ENCODE measurements at places on chromosomes 5 and 9. TPM values are rescaled to one million over a fixed set of nuclear protein-coding genes. Genes with fewer than 3 reads are reported as not detected.
A peak's percentile ranks its signal among the peaks of the same experiment; 100 is the strongest.

Gene SLC46A2
- 0.43 TPM for polyA plus RNA-seq

Gene WDR38
- not detected for polyA plus RNA-seq

Gene HINT1
- 350 TPM for polyA plus RNA-seq

Gene LNPEP
- 19.7 TPM for polyA plus RNA-seq

Gene APBA1
- polyA plus RNA-seq: 7.4 TPM

Gene SHOC1
- 0.10 TPM for polyA plus RNA-seq

Gene PCDHAC1
- 1.2 TPM for polyA plus RNA-seq

Gene DCAF12
- 45.1 TPM for polyA plus RNA-seq

Gene BTNL3
- 158 TPM for polyA plus RNA-seq

DNA sequence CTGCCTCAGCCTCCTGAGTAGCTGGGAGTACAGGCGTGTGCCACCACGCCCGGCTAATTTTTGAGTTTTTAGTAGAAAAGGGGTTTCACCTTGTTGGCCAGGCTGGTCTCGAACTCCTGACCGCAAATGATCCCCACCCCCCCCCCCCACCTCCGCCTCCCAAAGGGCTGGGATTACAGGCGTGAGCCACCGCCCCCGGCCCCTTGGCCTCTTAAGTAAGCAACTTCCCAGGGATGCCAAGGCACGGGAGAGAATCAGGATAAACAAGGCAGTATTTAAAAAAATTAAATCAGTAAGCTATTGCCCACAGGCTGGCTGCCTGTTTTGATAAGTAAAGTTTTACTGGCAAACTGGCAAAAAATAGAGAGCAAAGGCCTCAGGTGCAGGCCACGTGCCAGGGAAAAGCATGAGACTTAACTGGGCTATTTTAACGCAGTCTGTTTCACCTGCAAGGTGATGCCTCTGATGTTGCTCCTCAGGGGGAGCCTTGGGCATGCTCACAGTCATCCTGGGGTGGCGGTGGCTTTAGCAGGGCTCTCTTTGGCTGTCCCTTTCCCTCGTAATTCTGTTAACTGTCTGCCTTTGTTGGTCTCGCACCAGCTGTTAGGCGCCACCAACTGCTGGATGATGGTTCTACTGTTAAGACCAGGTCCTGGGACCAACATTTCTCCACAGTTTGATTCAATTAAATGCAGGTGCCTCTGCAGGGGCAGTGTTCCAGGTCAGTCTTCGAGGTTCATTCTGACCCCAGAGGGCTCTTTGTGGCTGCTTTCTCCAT, 19.4 kb upstream of the RNF130 start:
- H3K27me3 ChIP-seq: no peaks in the 10 kb centered on the region
- H3K4me3 ChIP-seq: peak overlapping the region; percentile 68
- no peak overlapping the region for H3K27ac ChIP-seq
- DNase-seq: peak; percentile 37

- no peaks in the 10 kb centered on the region for H3K36me3 ChIP-seq
- H3K4me3 ChIP-seq: no peak overlapping the region
- no peak for DNase-seq
- H3K27ac ChIP-seq: no peak overlapping the region
Measured at GRCh38 chr9:122367065-122367464, 3.8 kb upstream of the PTGS1 start.

DNA sequence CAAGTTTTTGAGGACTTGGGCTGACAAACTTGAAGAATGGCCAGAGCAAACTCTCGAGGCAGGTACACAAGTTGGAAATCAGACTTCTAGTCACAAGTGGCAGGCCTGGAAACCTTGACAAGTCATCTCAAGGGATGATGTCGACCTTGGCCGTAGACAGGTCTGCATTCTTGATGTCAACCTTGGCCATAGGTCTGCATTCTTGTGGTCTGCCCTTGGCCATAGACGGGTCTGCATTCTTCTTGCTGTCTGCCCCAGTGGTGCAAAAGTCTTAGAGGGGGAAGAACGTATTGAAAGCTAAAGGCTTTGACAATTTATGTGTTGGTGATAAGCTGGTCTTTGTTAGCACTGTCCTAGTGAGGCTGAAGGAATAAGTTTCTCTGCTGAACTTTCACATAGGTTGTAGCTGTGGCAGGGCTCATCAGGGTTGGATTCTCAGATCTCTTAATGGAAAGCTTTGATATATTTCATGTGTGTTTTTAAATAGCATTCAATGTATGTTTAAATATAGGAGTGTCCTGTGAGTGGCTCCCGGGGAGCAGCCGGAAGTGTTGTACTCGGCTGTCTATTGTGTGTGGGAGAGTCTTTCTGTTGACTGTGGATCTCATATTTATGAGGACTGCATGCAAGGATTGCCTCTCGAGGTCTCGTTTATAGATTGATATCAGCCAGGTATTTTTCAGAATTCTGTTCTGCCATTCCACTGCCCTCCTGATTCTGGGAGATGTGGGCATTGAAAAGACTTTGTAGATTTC, 27.0 kb downstream of the SUB1 start:
- H3K36me3 ChIP-seq: peaks cover 3% of the 10 kb centered on the region
- no peak overlapping the region for H3K4me3 ChIP-seq
- no peaks in the 10 kb centered on the region for H3K27me3 ChIP-seq
- H3K4me1 ChIP-seq: peaks cover 3% of the 10 kb centered on the region
- no peak overlapping the region for H3K27ac ChIP-seq
- DNase-seq: no peak

- no peak overlapping the region for H3K4me3 ChIP-seq
- DNase-seq: no peak
- no peak overlapping the region for H3K27ac ChIP-seq
- no peaks in the 10 kb centered on the region for H3K4me1 ChIP-seq
- H3K36me3 ChIP-seq: peaks cover 10% of the 10 kb centered on the region
Measured at GRCh38 chr9:33017283-33018041, 7.6 kb upstream of the DNAJA1 start.

DNA sequence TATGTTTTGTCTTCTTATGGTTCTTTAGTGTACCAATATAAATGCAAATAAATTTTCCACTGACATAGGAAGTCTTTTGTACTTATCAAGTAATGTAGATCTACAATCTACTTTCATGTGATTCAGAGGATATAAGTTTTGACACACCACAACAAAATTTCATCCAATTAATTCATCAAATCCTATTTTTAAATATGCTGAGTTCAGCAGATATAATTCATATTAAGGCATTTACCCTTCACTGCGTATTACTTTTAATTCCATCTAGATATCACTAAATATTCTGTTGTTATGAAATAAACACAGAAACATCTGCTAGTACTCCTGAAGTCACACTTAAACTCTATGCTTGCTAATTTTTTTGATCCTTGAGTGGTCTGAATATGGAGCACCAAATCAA, 19.8 kb upstream of the ZNF354A start:
- H3K4me3 ChIP-seq: no peak overlapping the region
- H3K4me1 ChIP-seq: peaks cover 5% of the 10 kb centered on the region
- H3K36me3 ChIP-seq: no peaks in the 10 kb centered on the region
- H3K27ac ChIP-seq: no peak overlapping the region
- DNase-seq: no peak

DNA sequence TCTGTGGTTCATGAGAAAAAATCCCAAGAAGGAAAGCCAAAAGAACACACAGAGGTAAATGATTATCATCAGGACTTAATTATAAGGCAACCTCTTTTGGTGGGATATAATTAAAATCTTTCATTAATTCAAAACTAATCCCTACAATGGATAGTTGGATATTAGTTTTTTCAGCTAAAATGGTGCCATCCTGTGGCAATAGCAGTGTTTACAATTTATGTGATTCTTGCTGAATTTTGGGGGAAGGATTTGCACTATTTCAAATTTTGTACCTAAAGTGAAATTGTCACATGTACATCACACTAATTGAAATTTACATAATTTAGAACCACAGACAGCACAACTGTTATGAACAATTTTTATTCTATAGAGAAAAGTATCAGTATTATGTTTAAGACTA, 67.0 kb downstream of the CAST start:
- no peaks in the 10 kb centered on the region for H3K4me1 ChIP-seq
- no peak overlapping the region for H3K4me3 ChIP-seq
- no peak overlapping the region for H3K27ac ChIP-seq
- no peak for DNase-seq
- H3K36me3 ChIP-seq: peaks cover 32% of the 10 kb centered on the region

- no peak for DNase-seq
- H3K27me3 ChIP-seq: no peaks in the 10 kb centered on the region
- peaks cover 33% of the 10 kb centered on the region for H3K4me1 ChIP-seq
- no peak overlapping the region for H3K4me3 ChIP-seq
- peak overlapping the region; percentile 66 for H3K27ac ChIP-seq
Measured at GRCh38 chr5:68220260-68220659, 4.7 kb downstream of the PIK3R1 start.

DNA sequence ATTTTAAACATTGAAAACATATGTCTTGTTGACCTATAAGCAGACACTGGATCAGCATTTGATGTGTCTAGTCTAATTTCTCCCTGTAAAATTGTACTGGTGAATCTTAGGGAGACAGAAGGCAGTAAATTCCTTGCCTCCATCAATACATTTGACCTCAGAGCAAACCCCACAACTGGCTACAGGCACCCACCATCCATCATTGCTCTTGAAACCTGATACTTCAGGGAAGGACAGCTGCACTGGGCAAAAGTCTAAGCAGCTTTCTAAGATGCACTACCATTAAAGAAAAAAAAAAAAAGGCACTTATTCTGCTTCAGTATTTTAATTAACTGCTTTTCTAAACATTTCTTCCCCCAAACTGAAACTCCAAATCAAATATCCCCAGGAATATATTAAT, 1051.3 kb upstream of the DMAC1 start:
- H3K4me3 ChIP-seq: no peak overlapping the region
- no peak for DNase-seq
- no peak overlapping the region for H3K27ac ChIP-seq
- H3K4me1 ChIP-seq: no peaks in the 10 kb centered on the region

DNA sequence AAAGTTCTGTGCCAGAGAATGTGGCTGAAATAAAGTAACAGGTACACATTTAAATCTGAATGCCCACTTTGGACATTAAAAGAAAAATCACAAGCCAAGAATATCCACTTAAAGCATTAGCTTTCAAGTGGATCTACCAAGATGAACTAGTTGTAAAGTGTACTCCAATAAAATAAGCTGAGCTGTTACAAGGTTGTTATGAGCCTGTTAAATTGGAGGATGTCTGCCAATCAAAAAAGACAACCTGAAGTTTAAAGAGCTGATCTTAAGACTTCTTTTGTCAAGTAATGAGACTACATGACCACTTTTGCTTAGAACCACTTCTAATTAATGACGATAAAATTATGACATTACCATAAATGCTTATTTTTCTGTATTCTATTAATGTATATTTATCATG, 2.4 kb downstream of the FAM200C start:
- no peak for DNase-seq
- no peak overlapping the region for H3K27ac ChIP-seq
- no peak overlapping the region for H3K4me3 ChIP-seq
- H3K36me3 ChIP-seq: peaks cover 8% of the 10 kb centered on the region
- H3K4me1 ChIP-seq: no peaks in the 10 kb centered on the region
- no peaks in the 10 kb centered on the region for H3K27me3 ChIP-seq

- H3K27ac ChIP-seq: no peak overlapping the region
- H3K4me1 ChIP-seq: no peaks in the 10 kb centered on the region
- H3K4me3 ChIP-seq: no peak overlapping the region
- DNase-seq: no peak
- H3K27me3 ChIP-seq: no peaks in the 10 kb centered on the region
Measured at GRCh38 chr5:169149317-169149716, 151.6 kb downstream of the SLIT3 start.

GRCh38 chr5:157390551-157391297, 69.3 kb upstream of the NIPAL4 start:
- no peak overlapping the region for H3K4me3 ChIP-seq
- H3K27ac ChIP-seq: no peak overlapping the region
- DNase-seq: no peak
- H3K4me1 ChIP-seq: peaks cover 2% of the 10 kb centered on the region
- H3K36me3 ChIP-seq: peaks cover 7% of the 10 kb centered on the region

GRCh38 chr5:13107537-13107936, 837.0 kb downstream of the DNAH5 start:
- no peak for DNase-seq
- no peaks in the 10 kb centered on the region for H3K4me1 ChIP-seq
- H3K36me3 ChIP-seq: no peaks in the 10 kb centered on the region
- no peaks in the 10 kb centered on the region for H3K27me3 ChIP-seq
- no peak overlapping the region for H3K27ac ChIP-seq

DNA sequence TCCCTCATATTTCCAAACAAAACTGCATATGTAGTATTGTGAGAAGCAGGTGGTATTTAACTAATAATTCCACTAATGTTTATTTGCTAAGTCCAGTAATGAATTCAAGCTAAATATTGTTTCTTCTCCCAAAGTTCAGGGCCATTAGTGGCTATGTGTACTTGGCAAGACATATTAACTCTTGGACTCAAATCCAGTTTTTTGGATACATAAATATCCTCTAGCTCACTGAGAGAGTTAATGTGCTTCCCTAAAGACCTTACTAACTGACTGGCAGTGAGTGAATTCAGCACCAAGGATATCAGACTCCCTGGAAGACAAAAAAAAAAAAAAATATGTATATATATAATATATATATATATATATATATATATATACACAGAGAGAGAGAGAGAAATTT, 214.1 kb downstream of the RAB3C start:
- no peak overlapping the region for H3K4me3 ChIP-seq
- no peaks in the 10 kb centered on the region for H3K36me3 ChIP-seq
- no peak overlapping the region for H3K27ac ChIP-seq
- no peaks in the 10 kb centered on the region for H3K4me1 ChIP-seq
- no peaks in the 10 kb centered on the region for H3K27me3 ChIP-seq
- DNase-seq: no peak

GRCh38 chr9:124254261-124254682, 3.5 kb upstream of the NEK6 start:
- H3K27ac ChIP-seq: no peak overlapping the region
- no peak overlapping the region for H3K4me3 ChIP-seq
- no peaks in the 10 kb centered on the region for H3K27me3 ChIP-seq
- H3K36me3 ChIP-seq: no peaks in the 10 kb centered on the region

- no peak for DNase-seq
- H3K27me3 ChIP-seq: no peaks in the 10 kb centered on the region
- peaks cover 64% of the 10 kb centered on the region for H3K36me3 ChIP-seq
- peaks cover 26% of the 10 kb centered on the region for H3K4me1 ChIP-seq
- H3K27ac ChIP-seq: no peak overlapping the region
Measured at GRCh38 chr9:133109931-133110650, 10.9 kb downstream of the RALGDS start.

DNA sequence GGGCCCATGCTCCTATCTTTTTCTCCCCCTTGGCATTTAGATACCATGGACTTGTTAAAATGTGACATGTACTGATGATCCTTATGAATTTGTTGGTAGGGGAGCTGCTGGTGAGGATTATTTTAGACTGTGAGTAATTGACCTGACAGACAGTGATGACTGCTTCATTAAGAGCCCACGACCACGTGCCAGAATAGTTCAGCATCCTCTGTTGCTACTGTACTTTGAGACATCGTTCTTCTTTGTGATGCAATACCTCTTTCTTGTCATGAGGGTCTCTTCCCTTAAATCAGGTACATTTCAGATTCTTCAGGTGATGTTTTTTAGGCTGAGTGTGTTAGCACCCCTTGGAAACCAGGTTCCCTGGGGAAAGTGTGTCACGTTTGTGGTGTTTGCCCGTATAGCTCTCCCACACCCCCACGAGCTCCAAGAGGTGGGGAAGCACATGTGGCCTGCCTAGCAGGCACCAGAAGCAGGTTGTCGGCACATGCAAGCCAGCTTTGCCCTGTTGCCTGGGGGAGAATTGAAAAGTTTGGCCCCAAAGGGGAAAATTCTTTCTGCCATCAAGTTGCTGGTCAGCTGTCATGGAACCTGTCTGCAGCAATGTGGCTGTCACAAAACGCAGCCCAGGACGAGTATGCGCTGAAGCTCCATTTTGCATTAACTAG, 25.1 kb downstream of the QRFP start:
- H3K27ac ChIP-seq: no peak overlapping the region
- no peak overlapping the region for H3K4me3 ChIP-seq
- DNase-seq: no peak
- peaks cover 62% of the 10 kb centered on the region for H3K36me3 ChIP-seq
- H3K4me1 ChIP-seq: no peaks in the 10 kb centered on the region
- no peaks in the 10 kb centered on the region for H3K27me3 ChIP-seq

All from large intestine (tissue), 12 donors.